ENCODE measurements at places on chromosomes 16 and 17.

GRCh38 chr17:44760474-44761308 is 1.9 kb downstream of the ADAM11 start:
- DNase-seq: no peak

DNA sequence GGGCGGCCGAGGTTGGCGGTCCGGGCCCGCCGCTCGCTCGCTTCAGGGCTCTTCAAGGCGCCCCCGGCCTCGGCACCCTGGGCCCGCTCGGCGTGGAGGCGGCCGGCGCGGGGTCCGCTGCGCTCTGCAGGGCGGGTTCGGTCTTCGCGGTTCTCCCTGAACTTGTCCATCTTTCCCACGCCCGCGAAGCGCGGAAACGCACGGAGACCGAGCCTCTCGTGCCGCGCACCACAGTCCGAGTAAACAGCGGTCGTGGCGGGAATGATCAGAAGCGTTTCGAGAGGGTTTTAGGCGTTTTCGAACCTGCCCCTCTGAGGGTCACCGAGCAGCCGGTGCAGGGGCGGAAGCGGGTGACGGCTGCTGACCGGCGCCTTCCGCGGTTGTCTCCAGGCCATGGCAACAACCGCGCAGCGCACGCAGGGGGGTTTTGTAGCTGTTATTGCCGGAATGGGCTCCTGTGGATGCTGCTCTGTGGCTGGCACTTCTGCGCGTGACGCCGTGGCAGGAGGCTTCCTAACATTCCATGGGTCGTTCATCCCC is 414 bp downstream of the NARF start:
- peak; percentile 29 for DNase-seq

DNA sequence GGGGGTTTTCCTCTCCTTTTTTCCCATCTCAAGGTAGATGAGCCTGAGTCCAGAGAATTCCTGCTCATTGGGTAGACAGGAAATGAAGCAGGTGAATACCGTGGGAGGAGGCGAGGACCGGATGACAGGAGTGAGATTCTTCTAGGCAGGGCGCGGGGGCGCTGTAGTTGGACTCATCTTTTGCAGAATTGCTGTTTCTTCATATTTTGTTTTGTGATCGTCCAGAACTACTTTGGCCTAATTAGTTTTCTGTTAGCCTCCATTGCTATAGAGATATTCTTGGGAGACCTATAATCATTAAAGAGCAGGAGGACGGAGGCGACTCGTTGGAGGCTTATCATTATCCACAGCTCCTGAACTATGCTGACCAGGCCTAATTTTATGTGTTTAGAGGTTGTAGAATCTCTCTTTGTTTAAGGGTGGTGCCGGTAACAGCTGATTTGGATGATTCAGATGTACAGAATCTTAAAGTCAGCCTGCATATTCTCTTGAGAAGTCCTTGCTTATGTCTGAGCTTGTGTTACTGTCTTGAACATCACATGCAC is 650 bp downstream of the ATP6V0A1 start:
- DNase-seq: peak; percentile 53

GRCh38 chr16:27315333-27316037 is 1.7 kb downstream of the IL4R start:
- DNase-seq: peak; percentile 34

- DNase-seq: no peak
Observed at GRCh38 chr16:17130733-17131132, 340.0 kb downstream of the XYLT1 start.

- no peak for DNase-seq
Observed at GRCh38 chr17:80898716-80899115, 92.9 kb upstream of the CHMP6 start.

DNA sequence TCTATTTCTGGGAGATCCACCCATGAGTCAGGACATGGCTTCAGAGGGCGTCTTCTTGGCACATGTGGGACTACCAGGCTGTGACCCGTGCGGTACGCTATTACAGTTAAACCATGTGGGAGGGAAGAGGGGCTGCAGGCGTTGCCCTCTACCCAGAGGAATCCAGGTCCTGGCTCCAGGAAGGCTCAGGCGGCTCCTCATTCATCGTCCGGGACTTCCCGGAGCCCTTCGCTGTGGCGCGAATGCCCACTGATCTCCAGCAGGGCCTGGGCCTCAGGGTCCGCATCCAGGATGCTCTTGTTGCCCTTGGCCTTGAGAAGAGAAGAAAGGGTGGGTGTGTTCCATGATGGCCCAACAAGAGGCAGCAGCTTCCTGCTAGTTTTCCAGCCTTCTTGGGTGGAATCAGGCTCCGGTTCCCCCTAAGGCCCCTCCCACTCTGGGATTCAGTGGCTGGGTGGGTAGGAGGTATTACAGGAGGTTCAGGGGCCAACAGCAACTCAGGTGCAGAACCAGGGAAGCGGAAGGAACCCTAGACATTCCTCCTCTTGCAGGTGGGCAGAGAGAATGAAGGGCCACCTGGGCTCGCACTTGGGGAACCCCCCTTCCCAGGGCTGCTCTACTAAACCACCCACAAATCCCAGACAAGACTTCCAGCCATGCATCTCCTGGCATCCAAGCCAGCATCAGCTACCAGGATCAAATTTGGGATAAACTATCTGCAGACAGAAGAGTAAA is 24.6 kb downstream of the MEAK7 start:
- no peak for DNase-seq

- DNase-seq: no peak
Observed at GRCh38 chr17:38585056-38585917, 20.5 kb downstream of the SRCIN1 start.

DNA sequence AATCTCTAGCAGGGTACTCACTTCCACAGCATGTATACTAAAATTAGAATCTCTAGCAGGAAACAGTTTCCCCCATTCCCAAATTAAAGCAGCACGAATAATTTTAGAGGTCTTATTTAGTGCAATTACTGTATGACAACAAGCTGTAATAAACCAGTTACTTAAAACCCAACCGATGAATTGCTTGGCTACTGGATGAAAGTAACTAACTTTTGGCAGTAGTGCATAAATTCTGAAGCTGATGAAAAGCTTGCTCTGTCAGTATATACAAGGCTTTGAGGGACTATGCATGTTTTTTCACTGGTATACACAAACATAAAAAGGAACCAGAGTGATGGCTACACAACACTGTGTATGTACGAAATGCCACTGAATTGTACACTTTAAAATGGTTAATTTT is 89.4 kb downstream of the CFDP1 start:
- DNase-seq: no peak

GRCh38 chr16:29877266-29877961 is 14.4 kb upstream of the CDIPT start:
- DNase-seq: no peak
